ENCODE measurements at places on chromosomes 2 and 18. TPM values are rescaled to one million over a fixed set of nuclear protein-coding genes. Genes with fewer than 3 reads are reported as not detected.
A peak's percentile ranks its signal among the peaks of the same experiment; 100 is the strongest.

Gene TBR1
- not detected for total RNA-seq

Gene REEP1
- total RNA-seq = 0.53 TPM

Gene IL18R1
- total RNA-seq = 0.25 TPM

Gene AKAIN1
- not detected for total RNA-seq

Gene ZNF521
- 13.8 TPM for total RNA-seq

DNA sequence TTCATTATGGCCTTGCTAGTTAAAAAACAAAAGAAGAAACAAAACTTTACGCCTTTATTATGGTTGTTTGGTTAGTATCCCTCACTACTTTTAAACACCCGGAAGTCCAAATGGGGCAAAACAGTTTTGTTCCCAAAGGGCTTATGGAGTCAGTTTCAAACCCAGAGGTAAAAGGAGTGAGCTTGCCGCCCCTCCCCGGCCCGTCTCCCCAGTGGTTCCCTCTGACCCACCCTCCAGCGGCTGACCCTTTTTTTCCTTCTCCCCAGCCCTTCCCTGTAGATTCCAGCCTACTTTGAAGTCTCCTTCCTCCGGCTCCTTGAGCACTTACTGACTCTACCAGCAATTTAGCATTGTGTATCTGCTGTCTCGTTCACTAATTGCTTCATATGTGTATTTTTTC is 209.2 kb downstream of the ICOS start:
- H3K4me1 ChIP-seq = peaks cover 35% of the 10 kb centered on the region
- H3K36me3 ChIP-seq = no peaks in the 10 kb centered on the region
- no peak overlapping the region for H3K27ac ChIP-seq
- no peaks in the 10 kb centered on the region for H3K27me3 ChIP-seq
- H3K4me3 ChIP-seq = peak overlapping the region; percentile 59
- no peak for DNase-seq

DNA sequence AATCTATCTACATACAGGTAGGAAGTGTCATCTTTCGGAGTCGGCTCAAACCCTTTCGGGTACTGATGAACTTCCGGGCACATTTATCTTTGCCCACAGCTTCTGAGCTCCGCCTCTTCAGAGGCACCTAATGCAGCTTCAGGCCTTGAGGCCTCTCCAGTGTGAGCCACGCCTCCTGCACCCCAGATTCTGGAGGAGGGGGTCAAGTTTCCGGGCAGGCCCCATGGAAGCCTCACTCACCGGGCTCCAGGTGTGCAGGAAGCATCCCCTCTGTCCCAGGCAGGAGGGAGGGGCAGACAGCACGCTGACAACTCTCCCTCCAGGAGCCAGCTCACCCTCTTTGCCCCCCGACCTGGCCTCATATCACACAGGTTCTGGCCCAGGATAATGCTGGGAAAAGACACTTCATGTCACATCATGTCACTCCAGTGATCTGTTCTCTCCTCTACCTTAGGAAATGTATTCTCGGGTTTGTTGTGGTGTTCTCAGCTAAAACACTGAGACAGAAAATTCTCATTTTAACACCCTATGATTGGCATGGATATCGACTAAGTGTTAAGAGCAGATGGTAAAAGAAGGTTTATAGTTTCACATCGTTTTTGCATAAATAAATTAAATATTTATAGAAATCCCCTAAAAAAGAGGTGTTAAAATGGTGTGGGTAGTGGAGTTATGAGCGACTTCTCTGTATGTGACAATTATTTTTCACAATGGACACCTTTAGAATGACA is 46.2 kb upstream of the COPS8 start:
- no peaks in the 10 kb centered on the region for H3K27me3 ChIP-seq
- H3K4me3 ChIP-seq = no peak overlapping the region
- no peak overlapping the region for H3K27ac ChIP-seq

DNA sequence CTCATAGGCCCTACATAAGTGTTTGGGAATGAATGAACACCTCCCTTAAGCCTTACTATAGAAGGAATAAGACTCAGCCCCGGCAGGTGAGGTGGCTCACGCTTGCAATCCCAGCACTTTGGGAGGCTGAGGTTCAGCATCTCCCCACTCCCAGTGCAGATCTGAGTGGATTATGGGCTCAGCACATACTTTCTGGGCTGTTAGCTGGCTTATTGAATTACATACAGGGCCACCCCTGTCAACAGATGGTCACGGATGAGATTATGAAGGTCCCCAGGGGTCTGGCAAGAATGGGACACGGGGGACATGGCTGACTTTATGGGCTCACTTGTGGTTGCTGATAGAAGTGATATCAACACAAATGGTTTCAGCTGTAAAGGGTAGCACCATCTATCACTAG is 322.3 kb downstream of the TSN start:
- no peak overlapping the region for H3K27ac ChIP-seq
- H3K4me1 ChIP-seq = peaks cover 18% of the 10 kb centered on the region
- H3K27me3 ChIP-seq = no peaks in the 10 kb centered on the region
- H3K36me3 ChIP-seq = no peaks in the 10 kb centered on the region
- no peak overlapping the region for H3K4me3 ChIP-seq
- no peak for DNase-seq

DNA sequence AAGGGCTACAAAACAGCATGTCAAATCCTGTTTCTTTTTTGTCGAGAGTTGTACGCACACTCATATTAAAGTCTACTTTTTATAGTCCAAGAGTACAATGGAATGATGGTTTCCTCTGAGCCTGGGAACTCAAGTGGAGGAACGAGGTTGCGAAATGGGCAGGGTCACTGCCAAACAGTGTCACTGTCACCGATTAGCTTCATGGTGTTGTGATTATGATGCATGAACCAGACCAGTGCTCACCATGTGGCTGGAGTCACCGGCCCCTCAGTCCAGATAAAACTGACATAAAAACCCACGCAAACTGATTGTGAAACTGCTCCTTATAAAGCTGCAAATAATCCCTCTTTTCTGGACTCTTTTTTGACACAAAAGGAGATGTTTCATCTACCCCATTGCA is 122.0 kb downstream of the COPS8 start:
- DNase-seq = no peak
- peaks cover 48% of the 10 kb centered on the region for H3K4me1 ChIP-seq
- no peak overlapping the region for H3K27ac ChIP-seq
- H3K36me3 ChIP-seq = no peaks in the 10 kb centered on the region
- H3K27me3 ChIP-seq = peaks cover 13% of the 10 kb centered on the region

- no peak overlapping the region for H3K4me3 ChIP-seq
- 0 out of 2 replicates have a peak, but pooled peaks cover 2% of the 10 kb centered on the region for H3K36me3 ChIP-seq
- H3K27me3 ChIP-seq = no peaks in the 10 kb centered on the region
- H3K4me1 ChIP-seq = no peaks in the 10 kb centered on the region
- DNase-seq = no peak
Observed at GRCh38 chr2:13414897-13415296, 698.2 kb downstream of the TRIB2 start.

DNA sequence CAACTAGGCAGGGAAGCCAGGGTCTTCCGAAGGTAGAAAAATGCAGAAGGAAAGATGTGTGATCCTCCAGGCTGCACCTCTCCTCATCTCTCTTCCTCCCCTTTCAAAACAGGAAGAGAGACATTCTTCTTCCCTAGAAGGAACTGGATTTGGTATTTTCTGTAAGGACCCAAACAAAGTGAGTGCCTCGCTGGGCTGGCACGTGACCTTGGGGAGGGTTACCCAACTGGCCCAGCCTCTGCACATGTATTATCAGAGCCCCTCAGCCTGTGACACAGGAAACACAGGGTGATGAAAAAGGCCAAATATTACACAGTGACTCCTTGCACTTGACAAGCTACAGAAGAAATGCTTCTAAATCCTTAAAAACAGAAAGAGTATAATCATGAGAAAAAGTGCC is 2.3 kb downstream of the HJURP start:
- H3K4me1 ChIP-seq = peaks cover 32% of the 10 kb centered on the region
- peaks cover 64% of the 10 kb centered on the region for H3K36me3 ChIP-seq
- no peaks in the 10 kb centered on the region for H3K27me3 ChIP-seq
- peak overlapping the region; percentile 100 for H3K4me3 ChIP-seq
- H3K27ac ChIP-seq = no peak overlapping the region

- no peak overlapping the region for H3K27ac ChIP-seq
- DNase-seq = no peak
- no peaks in the 10 kb centered on the region for H3K27me3 ChIP-seq
- no peak overlapping the region for H3K4me3 ChIP-seq
- peaks cover 16% of the 10 kb centered on the region for H3K36me3 ChIP-seq
Observed at GRCh38 chr2:114160263-114160981, 270.5 kb downstream of the ACTR3 start.

GRCh38 chr2:100178085-100178788 is 35.8 kb upstream of the AFF3 start:
- H3K4me1 ChIP-seq = peaks cover 19% of the 10 kb centered on the region
- no peaks in the 10 kb centered on the region for H3K36me3 ChIP-seq
- peak; percentile 76 for DNase-seq
- peaks cover 44% of the 10 kb centered on the region for H3K27me3 ChIP-seq
- no peak overlapping the region for H3K4me3 ChIP-seq

GRCh38 chr2:114442510-114442909 is at the start of gene DPP10:
DPP10 (plus strand) TSS chr2:114442641.
- no peak within 1 kb of the TSS for H3K27ac ChIP-seq
- H3K36me3 ChIP-seq = peaks cover 14% of the 10 kb centered on the region
- DNase-seq = peak; percentile 55

DNA sequence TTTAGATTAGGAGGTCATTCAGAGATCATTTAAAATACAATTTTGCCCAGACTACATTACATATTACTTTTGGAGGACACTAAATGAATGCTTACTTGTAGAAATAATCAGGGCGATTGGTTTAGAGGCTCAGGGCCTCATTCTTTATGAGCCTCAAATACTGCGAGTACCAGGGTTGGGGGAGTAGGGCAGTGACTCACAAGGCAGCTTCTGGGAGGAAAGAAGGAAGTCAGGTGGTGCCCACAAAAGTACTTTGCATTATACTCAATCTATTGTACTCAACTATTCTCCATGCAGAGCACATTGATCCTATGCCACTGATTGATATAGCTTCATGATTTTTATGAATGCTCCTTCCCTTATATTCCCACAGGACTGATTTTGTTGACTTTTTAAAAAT is 166.9 kb downstream of the SOCS6 start:
- no peaks in the 10 kb centered on the region for H3K36me3 ChIP-seq
- peaks cover 42% of the 10 kb centered on the region for H3K4me1 ChIP-seq
- no peak for DNase-seq
- no peaks in the 10 kb centered on the region for H3K27me3 ChIP-seq
- no peak overlapping the region for H3K27ac ChIP-seq
- no peak overlapping the region for H3K4me3 ChIP-seq

GRCh38 chr2:239394346-239394945 is 6.4 kb downstream of the HDAC4 start:
- peaks cover 41% of the 10 kb centered on the region for H3K4me1 ChIP-seq
- H3K27me3 ChIP-seq = no peaks in the 10 kb centered on the region
- H3K4me3 ChIP-seq = no peak overlapping the region
- H3K27ac ChIP-seq = no peak overlapping the region

GRCh38 chr2:182015334-182016109 is 29.9 kb downstream of the PPP1R1C start:
- peaks cover 3% of the 10 kb centered on the region for H3K4me1 ChIP-seq
- H3K36me3 ChIP-seq = 0 out of 2 replicates have a peak, but pooled peaks cover 3% of the 10 kb centered on the region
- H3K27ac ChIP-seq = no peak overlapping the region
- H3K27me3 ChIP-seq = no peaks in the 10 kb centered on the region

DNA sequence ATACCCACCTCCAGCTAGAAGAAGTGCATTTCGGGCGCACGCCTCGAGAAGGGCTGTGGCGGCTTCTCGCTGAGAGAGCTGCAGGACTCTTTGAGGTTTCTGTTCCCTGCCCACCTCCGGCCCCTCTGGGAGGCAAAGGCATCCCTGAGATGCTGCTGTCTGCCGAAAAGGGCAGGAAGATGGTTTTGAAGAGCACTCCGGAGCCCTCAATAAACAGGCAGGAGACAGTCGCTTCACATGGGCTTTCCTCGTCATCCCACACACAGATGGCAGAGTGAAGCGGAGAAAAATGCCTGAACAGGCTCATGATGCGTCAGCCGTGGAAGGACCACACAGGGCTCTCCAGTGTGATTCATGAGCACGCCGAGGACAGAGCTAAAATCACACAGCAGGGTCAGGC is 25.4 kb upstream of the GLI2 start:
- peaks cover 78% of the 10 kb centered on the region for H3K27me3 ChIP-seq
- H3K4me3 ChIP-seq = peak overlapping the region; percentile 51
- DNase-seq = peak; percentile 41
- H3K36me3 ChIP-seq = no peaks in the 10 kb centered on the region
- peak overlapping the region; percentile 73 for H3K27ac ChIP-seq
- H3K4me1 ChIP-seq = peaks cover 78% of the 10 kb centered on the region

DNA sequence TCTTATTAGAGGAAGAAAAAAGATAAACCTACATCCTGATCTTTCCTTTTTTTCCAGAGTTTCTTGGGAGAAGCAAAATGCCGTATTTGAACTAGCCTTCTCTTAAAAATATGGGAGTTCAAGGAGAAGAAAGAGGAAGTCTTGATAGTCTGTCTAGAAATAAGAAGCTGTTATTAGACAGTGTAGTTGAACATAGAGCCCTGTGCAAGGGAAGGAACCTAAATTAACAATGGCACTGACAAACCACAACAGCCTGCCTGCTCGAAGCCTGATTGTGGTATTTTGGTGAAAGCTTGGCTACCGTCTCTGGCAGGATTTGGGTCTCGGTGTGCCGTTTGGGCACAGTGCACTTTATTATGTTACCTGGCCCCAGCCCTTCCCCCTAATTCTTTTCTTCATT is 17.1 kb downstream of the SMARCAL1 start:
- H3K27ac ChIP-seq = no peak overlapping the region
- peaks cover 49% of the 10 kb centered on the region for H3K36me3 ChIP-seq
- no peaks in the 10 kb centered on the region for H3K27me3 ChIP-seq
- no peak for DNase-seq

DNA sequence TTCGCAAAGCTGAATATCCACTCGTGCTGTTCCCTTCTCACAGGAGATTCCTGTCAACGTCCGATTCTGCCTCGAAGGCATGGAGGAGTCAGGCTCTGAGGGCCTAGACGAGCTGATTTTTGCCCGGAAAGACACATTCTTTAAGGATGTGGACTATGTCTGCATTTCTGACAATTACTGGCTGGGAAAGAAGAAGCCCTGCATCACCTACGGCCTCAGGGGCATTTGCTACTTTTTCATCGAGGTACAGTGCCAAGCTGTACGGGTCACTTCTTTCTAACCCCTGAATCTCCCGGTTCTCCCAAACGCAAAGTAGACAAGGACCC is 14.6 kb downstream of the CNDP2 start:
- peaks cover 20% of the 10 kb centered on the region for H3K4me1 ChIP-seq
- no peak overlapping the region for H3K4me3 ChIP-seq
- no peak overlapping the region for H3K27ac ChIP-seq
- H3K27me3 ChIP-seq = no peaks in the 10 kb centered on the region
- DNase-seq = no peak

Data from WTC11 (cell line).